ENCODE measurements at places on chromosomes 1 and 21. TPM values are rescaled to one million over a fixed set of nuclear protein-coding genes. Genes with fewer than 3 reads are reported as not detected.

Gene CENPF
- 12.0 TPM for polyA plus RNA-seq

Gene CTPS1
- 52.0 TPM for polyA plus RNA-seq

Gene C1orf167
- polyA plus RNA-seq = 0.39 TPM

Gene TFF2
- polyA plus RNA-seq = not detected

Gene C1orf52
- 24.7 TPM for polyA plus RNA-seq

Gene LCE1B
- polyA plus RNA-seq = not detected

Gene TARBP1
- 15.3 TPM for polyA plus RNA-seq

Gene GIPC2
- 0.35 TPM for polyA plus RNA-seq

Gene AZIN2
- polyA plus RNA-seq = 3.2 TPM

Gene AMIGO1
- polyA plus RNA-seq = 0.40 TPM

Gene TMEM51
- 11.6 TPM for polyA plus RNA-seq

Gene TNFRSF1B
- 14.8 TPM for polyA plus RNA-seq

Gene FCAMR
- not detected for polyA plus RNA-seq

Gene HSD3B2
- polyA plus RNA-seq = not detected
